Activated CD4-positive, alpha-beta T cell treated with anti-CD3 and anti-CD28 coated beads, Interleukin-2, Interleukin-6, amounts not matched to agents 100 ng/mL and 50 ng/mL, durations not matched to agents 16 hours and 8 hours (primary cell): ENCODE measurements at places on chromosomes 11 and 22.

DNA sequence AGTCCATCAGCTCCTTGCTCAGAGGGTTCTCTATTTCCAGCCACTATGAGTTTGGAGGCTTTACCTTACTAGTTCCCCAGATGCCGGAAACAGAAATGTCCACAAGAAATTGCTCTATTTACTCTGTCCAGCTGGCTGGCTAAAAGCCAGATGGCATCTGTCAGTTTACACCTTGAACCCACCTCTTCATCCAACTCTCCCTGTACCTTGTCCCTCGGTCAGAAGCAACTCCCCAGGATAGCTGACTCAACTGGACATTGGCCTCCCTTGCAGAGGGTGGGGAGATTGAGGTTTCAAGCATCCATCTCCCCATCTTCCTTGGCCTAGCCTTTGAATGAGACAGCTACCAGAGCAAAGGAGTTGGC is 1.7 kb downstream of the C2CD2L start:
- no peak for DNase-seq

- DNase-seq = no peak
Measured at GRCh38 chr11:63882555-63883242, 34.3 kb downstream of the RCOR2 start.

GRCh38 chr11:48091426-48092102 is 111.2 kb downstream of the PTPRJ start:
- DNase-seq = no peak

- no peak for DNase-seq
Measured at GRCh38 chr11:21656065-21656464, 536.8 kb upstream of the ANO5 start.

DNA sequence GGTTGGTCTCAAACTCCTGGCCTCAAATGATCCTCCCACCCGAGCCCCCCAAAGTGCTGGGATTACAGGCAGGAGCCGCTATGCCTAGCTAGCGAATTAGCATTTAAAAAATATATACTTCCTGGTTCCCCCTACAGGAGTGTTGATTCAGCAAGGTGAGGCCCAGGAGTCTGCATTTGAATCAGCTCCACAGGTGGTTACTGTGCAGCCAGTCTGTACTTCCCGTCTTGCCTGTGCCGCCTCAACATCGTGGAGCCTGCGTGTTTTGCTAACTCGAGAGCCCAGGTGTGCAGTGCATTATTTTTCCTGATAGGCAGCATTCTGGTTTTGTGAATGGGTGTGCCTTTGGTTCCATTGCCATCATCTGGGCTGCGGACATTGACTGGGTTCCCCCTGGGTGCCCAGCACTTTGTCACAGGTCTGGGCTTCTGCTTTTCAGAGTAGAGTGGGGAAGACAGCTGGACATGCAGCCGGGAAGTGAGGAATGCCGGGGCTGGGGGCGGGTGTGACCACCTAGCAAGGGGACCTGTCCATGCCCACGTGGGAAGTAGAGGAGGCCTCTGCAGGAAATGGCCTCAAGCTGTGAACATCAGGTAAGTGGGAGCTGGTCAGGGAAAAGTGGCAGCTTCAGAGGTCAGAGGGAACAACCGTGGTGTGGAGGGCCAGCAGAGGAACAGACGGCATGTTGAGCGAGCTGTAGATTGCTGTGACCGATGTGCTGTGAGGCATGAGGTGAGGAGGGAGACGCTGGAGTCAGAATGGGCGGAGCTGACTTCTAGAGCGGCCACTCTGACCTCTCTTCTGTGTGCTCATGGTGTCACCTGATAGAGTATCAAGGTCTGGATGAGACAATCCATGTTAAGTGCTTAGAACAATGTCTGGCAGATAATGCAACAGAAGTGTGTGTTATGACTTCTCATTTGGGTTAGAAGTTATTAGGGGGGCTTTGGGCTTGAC is 42.2 kb downstream of the PPFIA1 start:
- DNase-seq = no peak

GRCh38 chr22:49134076-49134475 is 693.6 kb downstream of the BRD1 start:
- DNase-seq = no peak

- no peak for DNase-seq
Measured at GRCh38 chr11:109547356-109548027, 125.5 kb downstream of the C11orf87 start.

DNA sequence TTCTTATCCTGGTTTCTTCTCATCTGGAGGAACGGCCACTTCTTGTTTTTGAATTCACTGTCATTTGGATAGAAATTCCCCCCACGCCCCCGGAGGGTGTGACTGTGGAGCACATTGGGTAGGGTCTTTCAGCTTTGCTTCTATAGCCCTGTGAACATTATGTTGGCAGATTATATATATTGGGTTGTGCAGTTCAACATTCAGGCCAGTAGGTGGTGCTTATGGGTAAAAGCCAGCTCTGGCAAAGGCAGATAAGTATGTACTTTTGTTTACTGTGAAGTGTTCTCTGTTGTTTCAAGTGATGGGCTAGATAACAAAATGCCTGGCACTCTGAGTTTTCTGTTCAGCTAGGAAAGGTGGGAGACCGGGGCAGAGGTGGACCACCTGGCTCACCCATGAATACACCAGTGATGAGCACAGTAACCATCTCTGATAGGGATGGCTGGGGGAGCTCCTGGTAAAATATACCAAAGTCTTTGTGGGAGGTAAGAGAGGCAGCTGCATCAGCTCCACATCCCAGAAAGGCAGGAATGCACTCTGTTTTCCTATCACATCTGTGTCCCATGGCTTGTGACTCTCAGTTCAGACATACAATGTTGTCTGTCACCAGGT is 1348.2 kb upstream of the RAG2 start:
- DNase-seq = peak; percentile 46

DNA sequence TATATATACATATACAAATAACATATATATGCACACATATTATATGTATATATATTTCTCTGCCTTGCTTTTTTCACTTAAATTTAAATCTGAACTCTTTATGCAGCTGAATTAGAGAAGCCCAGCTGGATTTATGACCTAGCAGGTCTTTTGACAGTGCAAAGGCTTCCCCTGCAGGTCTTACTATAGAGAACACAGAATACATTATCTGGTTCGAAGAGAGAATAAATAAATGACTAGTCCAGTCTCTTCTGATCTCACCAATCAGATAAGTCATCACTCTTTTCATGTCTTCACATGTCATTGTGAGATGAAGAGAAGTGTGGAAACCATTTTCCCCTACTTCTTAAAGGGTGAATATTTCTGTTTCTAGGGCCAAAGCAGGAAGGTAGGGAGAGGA is 58.2 kb downstream of the OR10A6 start:
- DNase-seq = no peak

DNA sequence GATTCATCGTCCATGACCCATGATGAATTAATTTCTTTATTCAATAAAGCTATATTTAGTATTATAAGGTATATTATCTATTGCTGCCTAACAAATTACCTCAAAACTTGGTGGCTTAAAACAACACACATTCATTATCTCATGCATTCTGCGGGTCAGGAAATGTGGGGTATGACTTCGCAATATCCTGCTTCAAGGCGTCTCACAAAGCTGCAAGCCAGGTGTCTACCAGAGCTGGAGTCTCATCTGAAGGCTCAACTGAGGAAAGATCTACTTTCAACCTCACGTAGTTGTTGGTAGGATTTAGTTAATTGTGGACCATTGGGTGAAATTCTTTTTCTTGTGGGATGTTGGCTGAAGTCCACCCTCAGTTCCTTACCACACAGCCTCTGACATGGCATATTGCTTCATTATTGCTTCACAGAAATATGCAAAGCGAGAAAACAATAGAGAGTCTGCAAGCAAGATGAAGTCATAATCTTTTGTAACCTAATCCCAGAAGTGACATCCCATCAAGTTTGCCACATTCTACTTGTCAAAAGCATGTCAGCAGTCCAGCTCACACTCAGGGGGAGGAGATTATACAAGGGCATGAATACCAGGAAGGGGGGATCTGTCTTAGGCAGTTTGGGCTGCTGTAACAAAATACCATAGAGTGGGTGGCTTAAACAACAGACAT is 45.1 kb downstream of the KREMEN1 start:
- no peak for DNase-seq

DNA sequence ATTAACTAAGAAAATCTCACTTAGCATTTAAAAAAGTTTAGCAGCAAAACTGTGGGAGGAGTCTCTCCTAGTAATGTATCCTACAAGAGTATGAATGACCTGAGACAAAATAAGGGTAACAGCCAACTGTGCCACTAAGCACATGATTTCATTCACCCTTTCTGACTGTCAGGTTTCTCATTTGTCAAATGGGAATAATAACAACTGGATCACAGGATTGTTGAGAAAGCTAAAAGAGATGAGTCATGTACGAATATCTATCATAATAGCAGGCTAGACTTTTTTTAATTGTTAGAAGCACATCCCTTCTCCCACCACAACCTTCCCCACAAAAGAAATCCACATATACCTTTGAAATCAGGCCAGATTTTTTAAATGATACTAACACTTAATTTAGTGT is 39.5 kb downstream of the MTMR2 start:
- no peak for DNase-seq

GRCh38 chr11:1235306-1235900 is 12.5 kb downstream of the MUC5B start:
- DNase-seq = no peak

- no peak for DNase-seq
Measured at GRCh38 chr11:64007160-64007628, 21.0 kb downstream of the OTUB1 start.

GRCh38 chr11:70290361-70291065 is 20.0 kb downstream of the PPFIA1 start:
- DNase-seq = no peak

DNA sequence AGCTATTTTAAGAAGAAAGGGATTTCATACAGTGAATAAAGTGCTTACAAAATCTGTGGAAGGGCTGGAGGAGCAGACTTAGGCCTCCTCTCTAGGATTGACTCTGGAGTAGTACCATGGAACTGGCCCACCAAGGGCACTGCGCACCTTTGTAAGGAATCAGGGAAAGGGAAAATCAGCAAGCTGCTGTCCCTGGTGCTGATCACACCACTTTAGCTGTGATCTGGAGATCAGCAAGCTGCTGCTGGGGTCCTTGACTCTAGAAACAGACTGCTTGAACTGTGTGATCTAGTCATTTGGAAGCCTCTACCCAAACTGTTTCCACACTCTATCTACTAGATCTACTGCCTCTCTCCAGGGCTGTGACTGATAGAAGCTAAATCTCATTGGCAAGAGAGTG is 18.4 kb upstream of the TECTA start:
- DNase-seq = no peak
